ENCODE measurements at places on chromosomes 5 and 9.
A peak's percentile ranks its signal among the peaks of the same experiment; 100 is the strongest.

- peak; percentile 88 for DNase-seq
These were observed 486.7 kb downstream of the RAB3C start for GRCh38 chr5:59069438-59070079.

DNA sequence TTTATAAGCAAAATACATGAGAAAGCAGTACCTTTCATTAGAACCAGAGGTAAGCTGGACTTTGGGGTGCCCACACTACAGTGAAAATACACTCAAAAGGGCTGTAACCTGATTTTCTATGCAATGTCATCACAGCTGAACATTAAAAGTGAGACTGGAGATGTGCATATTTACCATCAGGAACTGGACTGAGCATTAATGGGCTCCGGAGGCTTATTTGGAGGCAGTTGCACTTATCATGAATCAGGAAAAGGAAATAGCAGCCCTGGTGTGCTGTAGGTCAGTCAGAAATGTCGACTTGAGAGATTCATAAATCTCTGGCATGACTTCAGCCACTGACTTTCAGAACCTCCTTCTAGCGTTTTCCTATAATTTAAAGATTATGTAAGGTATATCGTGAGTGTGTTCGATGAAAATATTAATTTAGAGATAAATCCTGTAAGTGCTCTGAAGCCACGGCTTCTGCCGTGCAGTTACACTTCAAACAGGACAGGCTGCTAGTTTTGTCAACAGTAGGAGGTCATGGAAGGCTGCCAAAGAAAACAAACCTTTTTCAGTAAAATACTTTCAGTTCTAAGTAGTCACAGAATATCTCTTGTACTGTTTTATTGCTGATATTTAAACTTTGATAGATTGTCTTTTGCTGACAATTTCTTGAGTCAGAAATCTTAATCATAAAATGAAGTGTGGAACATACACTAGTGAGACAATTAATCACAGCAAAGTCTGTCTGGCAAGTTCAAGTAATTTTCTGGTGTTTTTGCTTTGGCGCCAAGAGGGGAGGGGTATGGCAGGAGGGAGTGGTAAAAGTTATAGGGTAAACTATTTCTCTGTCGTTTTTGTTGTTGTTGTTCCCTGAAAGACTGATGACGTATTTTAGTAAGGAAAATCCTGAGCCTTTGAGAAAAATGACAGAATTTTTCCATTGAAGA is 939.7 kb downstream of the NR2F1-AS1 start:
- DNase-seq, result peak; percentile 18

- DNase-seq, result no peak
These were observed 4.0 kb upstream of the TEX48 start for GRCh38 chr9:114685951-114686350.

DNA sequence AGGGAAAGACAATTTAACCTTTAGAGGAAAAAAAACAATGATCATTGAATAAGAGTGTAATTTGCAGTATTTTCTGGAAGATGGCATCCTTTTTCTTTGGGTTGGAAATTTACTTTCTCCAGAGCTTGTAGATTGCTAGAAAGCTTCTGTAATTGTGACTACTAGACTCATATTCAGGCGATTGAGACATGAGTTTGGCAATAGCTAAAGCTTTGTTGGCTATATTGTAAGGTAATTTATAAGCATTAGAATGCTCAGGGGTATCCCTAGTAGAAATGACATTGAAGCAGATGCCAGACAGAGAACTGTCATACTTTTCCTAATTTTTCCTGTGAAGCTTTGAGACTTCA is 115.3 kb downstream of the UNC13B start:
- DNase-seq, result no peak

DNA sequence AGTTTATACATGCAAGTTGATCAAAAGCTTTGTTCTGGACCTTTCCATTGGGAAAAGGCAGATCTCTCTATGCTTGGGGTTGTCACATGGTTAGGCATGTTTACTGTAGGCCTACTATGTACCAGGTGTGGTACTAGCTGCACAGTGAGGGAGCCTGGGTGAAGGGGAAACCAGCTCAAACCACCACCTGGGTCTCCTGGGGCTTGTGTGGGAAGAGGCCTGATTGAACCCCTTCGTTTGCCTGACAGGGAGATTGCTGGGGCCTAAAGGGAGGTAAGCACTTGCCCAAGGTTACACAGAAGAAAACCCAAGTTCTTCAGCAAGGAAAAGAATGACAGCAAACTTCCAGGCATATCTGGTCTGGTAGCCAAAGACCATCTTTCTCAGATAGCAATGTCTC is 145.9 kb downstream of the MELK start:
- no peak for DNase-seq

DNA sequence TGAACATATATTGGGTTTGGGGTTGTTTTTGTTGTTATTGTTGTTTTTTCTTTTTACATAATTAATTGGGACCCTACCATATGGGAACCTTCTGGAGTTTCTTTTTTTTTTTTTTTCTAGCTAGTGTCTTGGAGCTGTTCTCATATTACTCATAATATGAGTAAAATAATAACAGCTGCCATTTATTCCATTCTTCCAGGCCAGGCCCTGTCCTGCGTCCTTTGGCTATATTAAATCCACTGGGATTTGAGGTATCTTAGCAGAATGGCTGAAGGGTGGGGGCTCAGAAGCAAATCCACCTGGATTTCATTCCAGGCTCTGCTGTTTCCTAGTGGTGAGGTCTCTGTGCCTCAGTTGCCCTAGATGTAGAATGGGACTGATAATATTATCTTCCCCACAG is 47.2 kb upstream of the RPL26L1 start:
- DNase-seq, result no peak

GRCh38 chr9:112731971-112732370 is 14.1 kb upstream of the INIP start:
- no peak for DNase-seq

DNA sequence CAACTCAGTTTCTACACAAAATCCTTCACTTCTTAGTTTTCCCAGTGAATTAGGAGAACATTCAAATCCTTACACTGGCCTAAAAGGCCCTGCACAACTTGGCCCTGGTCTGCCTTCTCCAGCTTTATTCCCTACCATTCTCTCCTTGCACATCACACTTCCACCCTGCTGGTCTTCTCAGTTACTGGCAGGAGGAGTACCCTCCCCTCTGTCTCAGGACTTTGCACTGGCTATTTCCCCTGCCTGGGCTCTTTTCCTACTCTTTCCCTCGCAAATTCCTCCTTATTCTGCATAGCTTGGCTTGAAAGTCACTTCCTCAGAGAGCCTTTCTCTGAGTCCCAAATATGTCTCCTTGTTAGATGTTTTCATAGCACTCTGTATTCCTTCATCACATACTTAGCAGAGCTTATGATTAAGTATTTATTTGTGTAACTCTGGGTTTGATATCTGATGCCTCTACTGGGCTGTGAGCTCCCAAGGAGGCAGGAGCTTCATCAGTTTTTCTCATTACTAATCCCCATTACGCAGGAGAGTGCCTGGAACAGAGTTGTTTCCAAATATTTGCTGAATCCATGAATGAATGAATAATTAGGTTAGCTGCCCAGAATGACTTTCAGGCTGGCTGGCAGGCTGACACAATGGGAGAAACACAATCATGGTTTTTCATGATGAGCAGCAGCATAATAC is 159.8 kb upstream of the KLF9 start:
- peak; percentile 69 for DNase-seq

- DNase-seq, result no peak
These were observed 1.4 kb downstream of the ERGIC1 start for GRCh38 chr5:172835290-172835993.

GRCh38 chr5:54793468-54794134 is 191.8 kb downstream of the ESM1 start:
- peak; percentile 53 for DNase-seq

- DNase-seq, result no peak
These were observed 464.7 kb upstream of the COX7C start for GRCh38 chr5:86152988-86153560.

DNA sequence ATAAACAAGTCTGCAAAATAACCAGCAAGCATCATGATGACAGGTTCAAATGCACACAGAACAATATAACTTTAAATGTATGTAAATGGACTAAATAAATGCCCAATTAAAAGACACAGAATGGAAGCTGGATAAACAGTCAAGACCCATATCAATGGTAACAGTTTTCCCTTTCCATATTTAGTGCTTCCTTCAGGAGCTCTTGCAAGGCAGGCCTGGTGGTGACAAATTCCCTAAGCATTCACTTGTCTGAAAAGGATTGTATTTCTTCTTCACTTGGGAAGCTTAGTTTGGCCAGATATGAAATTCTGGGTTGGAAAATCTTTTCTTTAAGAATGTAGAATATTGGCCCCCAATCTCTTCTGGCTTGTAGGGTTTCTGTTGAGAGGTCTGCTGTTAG is 120.2 kb upstream of the RASA1 start:
- DNase-seq, result no peak

DNA sequence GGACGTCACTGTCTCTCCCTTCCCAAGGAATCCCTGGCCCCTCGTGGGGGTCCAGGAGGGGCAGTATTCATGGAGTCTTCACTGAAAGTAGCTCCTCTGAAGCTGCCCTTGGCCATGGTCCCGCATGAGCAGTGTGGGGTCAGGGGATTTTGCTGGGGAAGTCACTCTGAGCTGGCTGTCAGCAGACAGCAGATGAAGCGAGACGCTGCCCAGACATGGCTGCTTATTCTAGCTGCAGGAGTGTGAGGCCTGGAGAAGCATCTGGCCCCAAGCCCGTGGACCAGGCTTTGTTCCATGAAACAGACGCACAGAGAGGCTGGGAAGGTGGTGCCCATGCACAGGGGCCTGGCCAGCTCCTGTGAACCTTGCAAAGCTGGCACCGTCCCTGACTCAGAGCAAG is 21.5 kb upstream of the ASS1 start:
- DNase-seq, result no peak

DNA sequence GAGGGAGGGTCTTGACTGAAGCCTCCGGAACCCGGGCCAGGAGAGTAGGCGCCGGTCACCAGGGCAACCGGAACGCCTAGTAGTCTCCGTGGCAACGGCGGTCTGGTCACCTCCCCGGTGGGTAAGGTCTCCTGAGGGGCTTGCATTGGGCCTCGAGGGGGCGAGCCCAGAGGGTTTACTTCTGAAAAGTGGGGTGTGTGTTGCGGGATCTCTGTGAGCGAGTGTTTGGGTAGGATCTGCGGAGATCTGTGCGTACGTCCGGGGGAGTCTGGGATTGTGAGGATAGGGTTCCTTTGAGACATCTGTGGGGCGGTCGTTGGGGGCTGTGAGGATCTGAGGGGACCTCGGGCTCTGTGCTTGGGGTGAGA is at the start of gene FAM221B:
Gene FAM221B (minus strand): TSS at position 17 of the 368 bp plus-strand sequence. CDS start 2,571 bp downstream, outside the sequence.
- DNase-seq, result no peak

- no peak for DNase-seq
These were observed 26.7 kb upstream of the IPPK start for GRCh38 chr9:92696619-92697018.

- DNase-seq, result peak; percentile 82
These were observed 34.6 kb downstream of the OXCT1 start for GRCh38 chr5:41835645-41836044.

DNA sequence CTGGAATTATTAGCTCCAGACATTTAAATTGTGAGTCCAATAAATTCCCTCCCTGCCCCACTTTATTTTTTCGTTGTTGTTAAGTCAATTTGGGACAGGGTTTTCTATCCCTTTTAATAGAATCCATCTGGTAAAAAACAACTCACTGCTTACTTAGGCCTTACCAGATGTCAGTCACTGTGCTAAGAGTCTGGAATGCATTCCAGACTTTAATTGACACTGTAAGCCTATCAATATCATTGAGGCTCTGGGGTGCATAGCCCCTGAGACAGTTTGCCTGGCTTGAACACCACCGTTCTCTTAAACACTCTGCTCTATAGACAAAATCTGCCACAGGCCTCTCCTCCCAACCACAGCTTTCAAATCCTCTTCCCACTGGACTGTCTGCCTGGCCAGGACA is 175.9 kb downstream of the NSG2 start:
- DNase-seq, result no peak

DNA sequence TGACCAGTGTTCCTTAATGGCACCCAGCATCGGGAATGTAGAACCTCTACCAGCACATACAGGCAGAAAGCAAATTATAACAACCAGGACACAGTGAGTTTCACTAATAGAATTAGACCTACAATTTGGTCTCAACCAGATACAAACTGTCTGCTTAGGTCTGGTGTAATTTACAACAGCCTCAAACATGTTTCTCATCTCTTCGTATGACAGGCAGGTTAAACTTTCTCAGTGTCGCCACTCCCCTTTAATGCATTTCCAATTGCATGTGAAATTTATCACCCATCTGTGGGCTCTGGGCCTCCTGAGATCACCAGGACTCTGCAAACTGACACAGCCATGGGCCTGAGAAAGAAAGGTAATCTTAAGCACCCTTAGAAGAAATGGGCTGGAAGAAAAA is 218.7 kb downstream of the DCP2 start:
- no peak for DNase-seq

DNA sequence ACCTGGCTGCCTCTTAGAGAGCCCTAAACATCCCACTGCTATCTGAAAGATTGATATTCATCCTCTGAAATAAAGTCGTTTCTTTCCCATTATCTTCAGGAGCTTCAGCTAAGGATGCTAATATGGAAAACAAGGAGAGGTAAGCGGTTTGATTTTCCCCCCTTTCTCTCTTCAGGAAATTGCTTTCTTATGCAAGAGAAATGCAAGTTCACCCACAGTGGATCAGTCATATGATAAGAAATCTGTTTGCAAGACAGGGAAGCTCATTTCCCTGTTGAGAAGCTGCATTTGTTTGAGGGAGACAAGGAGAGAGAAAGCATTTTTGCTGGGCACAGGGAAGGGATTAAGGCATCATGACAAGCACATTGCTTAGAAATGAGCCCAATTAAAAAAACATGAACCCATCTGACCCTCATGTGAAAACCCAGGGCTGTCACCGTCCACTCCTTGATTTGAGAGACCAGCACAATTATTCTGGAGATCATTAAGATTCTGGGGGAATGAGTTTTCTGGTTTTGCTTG is 53.7 kb upstream of the BOD1 start:
- DNase-seq, result no peak

GRCh38 chr9:76162086-76162730 is 232.0 kb downstream of the RFK start:
- DNase-seq, result peak; percentile 18

DNA sequence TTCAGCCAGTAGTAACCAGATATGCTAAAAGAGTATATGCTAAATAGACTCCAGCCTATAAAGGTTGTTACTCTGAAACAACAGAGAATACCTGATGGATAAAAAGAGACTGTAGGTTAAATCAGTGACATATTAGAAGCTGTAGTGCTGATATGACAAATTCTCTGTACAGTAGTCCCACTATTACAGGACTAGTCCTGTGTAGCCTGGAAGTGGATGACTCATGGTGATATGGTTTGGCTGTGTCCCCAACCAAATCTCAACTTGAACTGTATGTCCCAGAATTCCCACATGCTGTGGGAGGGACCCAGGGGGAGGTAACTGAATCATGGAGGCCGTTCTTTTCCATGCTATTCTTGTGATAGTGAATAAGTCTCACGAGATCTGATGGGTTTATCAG is 276.2 kb upstream of the POU5F2 start:
- no peak for DNase-seq

GRCh38 chr9:84677080-84677479 is 7.6 kb downstream of the NTRK2 start:
- DNase-seq, result no peak

Measured in AG20443 (cell line).